ENCODE measurements at places on chromosomes 16 and 17.

DNA sequence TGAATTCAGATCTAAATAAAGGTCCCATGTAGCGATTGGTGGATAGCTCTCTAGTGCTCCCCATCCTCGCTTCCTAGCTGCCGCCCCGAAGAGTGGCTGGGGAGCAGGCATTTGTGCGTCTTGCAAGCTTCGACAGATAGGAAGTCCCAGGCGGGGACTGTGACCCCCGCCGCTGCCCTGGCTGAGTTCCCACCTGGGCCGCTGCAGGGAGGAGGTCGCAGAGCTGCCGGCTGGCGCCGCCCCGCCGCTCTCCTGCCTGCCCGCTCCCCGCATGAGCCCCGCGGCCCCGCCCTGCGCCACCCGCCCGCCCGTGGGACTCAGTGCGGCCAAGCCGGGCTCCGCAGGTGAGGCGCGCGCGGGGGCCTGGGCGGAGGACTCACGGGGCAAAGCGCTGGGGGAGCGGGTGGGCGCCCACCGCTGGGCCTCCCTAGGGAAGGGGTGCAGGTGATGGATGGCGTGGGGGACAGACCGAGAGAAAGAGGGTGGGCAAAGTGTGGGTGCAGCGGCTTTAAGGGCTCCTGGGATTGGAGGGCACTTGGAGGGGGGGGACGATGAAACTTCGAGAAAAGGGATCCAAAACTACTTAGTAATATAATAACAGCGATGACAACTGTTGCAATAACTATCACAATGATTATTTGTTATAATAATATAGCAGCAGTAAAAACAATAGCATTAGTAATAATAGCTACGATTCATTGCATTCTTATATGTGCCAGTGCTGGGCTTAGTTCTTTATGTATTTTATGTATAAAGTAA, at the start of gene OTOA:
TSS of gene OTOA (plus strand) at position 80 of the 759 bp plus-strand sequence. CDS start 14,547 bp downstream, outside the sequence.
- DNase-seq = peak; percentile 34

DNA sequence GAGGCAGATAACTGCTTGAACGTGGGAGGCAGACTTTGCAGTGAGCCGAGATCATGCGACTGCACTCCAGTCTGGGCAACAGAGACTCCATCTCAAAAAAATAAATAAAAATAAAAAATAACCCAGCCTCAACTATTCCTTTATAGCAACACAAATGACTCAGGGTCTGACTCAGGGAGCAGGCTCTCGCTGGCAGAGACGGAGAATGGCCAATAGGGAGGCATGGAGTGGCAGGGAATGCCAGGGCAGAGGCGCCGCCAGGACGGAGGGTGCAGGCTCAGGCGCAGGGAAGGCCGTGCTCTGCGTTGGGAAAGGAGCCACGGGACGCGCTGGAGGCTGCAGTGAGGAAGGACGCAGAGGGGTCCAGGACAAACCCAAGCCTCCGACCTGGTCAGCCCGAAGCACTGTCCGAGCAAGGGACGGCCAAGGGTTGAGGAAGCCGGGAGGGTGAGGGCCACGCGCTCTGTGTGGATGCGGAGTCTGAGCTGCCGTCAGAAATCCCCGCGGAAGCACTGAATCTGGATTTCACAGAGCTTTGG, 40.3 kb downstream of the PKD1 start:
- no peak for DNase-seq

GRCh38 chr17:76353004-76353598, 615 bp downstream of the PRPSAP1 start:
- peak; percentile 16 for DNase-seq

DNA sequence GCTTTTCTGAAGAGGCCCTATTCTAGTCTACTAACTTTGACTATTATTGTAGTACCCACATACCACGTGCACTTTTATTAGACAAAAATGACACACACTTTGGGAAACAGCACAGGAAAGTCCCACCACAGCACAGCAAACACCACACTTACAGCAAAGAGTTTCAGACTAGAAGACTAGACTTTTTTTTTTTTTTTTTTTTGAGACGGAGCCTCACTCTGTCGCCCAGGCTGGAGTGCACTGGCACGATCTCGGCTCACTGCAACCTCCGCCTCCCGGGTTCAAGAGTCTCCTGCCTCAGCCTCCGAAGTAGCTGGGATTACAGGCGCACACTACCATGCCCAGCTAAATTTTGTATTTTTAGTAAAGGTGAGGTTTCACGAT, 20.1 kb downstream of the YWHAE start:
- DNase-seq = no peak

GRCh38 chr17:14107889-14108288, 38.6 kb downstream of the COX10 start:
- DNase-seq = no peak

DNA sequence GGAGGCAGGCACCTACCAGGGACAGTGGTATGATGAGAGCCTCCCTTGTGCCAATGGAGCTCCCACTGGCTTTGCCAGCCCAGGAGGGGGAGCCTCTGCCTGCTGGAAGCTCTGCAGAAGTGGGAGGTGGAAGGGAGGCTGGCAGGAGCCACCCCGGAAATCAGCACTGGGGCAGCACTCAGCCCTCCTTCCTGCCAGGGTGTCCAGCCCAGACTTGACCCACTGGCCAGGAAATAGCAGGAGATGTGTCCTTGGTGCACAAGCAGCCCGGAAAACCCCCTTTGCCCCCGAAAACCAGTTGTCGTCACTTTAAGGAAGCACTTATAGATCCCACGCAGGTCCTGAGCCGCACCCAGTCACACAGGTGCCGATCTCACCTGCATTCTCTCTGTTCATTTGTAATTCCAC, 49.3 kb upstream of the CACNG4 start:
- DNase-seq = no peak

GRCh38 chr16:66220702-66221101, 145.8 kb upstream of the CDH5 start:
- DNase-seq = no peak

GRCh38 chr16:4695473-4696171, 2.3 kb downstream of the NUDT16L1 start:
- no peak for DNase-seq

GRCh38 chr17:72715906-72716572, 376.4 kb downstream of the SLC39A11 start:
- no peak for DNase-seq

- DNase-seq = peak; percentile 93
Observed at GRCh38 chr16:29961479-29962343, at the start of gene TMEM219. Gene TMEM219 (plus strand): TSS chr16:29962079. CDS start chr16:29963144, 1,065 bp downstream.

DNA sequence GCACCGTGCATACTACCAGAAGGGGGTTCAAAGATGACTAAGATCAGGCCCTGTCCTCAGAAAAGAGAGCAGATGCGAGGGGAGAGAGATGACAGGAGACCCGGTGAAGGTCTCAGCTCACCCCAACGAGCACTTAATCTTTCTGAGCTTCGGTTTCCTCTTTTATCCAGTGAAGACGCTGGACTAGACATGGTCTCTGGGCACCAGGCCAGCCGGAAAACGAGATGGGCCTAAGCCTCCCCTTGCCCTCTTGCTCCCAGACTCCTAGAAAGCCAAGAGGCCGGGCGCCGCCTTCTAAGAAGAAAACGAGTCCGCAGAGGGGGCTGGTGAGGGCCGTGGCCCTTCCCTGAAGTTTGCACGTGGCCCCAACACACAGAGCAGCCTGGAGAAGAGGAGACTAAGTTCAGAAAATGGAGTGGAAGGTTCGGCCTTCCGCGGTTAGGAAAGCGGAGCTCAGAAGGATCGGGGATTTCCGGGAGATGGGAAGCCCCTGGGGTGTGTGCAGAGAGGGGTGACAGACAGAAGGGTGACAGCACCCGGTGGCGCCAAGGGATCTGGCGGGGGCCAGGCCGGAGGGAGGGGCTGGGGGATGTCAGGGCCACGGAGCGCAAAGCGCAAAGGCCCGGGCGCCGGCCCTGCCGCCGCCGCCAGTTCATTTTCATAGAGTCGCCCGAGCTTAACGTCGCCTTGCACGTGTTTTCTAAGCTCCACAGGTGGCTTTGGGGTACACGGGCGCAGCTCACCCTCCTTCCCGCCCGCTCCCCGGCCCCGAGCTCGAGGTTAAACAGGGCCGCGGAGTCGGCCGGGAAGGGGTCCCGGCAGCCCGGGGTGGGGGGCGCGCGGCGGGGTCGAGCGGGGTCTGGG, 42.1 kb upstream of the BHLHA9 start:
- DNase-seq = peak; percentile 7

DNA sequence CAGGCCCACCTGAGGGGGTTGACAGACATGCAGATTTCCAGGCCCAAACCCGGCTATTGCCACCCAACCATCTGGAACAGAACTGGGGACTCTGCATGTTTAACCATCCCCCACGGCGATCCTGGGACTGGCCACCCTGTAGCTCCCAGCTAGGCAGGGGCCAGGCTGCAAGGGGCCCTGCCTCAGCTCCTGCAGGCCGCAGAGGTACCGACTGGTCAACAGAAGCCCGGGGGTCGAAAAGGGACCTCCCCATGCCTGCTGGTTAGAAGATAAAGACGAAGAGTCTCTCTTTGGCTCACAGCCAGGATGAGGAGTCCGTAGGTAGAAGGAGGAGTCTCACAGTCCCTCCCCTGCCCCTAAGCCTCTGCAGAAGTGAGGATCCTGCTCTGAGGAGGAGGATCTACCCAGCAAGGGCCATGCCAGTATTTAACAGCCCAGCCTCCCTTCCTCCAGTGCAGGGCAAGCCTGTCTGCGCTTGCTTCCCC, 223.4 kb upstream of the TNRC6C start:
- DNase-seq = no peak

GRCh38 chr16:75841517-75841916, 115.2 kb upstream of the CPHXL start:
- DNase-seq = no peak

- no peak for DNase-seq
Observed at GRCh38 chr17:74244548-74244947, 29.5 kb upstream of the DNAI2 start.

- no peak for DNase-seq
Observed at GRCh38 chr17:77424585-77425344, 284.0 kb downstream of the SEC14L1 start.

DNA sequence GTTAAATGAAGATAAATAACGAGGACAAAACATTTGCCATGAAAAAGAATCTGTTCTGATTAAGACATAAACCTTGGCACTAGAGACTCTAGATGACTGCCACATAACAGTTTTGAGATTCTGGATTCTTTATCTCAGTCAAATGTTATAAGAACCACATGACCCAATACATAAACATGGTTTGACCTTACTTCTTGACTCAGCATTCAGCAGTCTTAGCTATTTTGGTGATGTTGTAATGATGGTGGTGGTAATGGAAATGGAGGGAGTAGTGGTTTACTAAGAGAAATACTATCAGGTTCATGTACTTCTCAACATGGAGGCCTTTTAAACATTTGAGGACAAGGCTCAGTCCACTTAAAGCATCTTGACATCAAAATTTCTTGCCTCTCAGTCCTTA, 925.4 kb downstream of the CDH11 start:
- no peak for DNase-seq

- no peak for DNase-seq
Observed at GRCh38 chr16:15609286-15609649, 33.7 kb downstream of the MARF1 start.

GRCh38 chr16:57146735-57147134, 39.1 kb downstream of the PSME3IP1 start:
- no peak for DNase-seq

DNA sequence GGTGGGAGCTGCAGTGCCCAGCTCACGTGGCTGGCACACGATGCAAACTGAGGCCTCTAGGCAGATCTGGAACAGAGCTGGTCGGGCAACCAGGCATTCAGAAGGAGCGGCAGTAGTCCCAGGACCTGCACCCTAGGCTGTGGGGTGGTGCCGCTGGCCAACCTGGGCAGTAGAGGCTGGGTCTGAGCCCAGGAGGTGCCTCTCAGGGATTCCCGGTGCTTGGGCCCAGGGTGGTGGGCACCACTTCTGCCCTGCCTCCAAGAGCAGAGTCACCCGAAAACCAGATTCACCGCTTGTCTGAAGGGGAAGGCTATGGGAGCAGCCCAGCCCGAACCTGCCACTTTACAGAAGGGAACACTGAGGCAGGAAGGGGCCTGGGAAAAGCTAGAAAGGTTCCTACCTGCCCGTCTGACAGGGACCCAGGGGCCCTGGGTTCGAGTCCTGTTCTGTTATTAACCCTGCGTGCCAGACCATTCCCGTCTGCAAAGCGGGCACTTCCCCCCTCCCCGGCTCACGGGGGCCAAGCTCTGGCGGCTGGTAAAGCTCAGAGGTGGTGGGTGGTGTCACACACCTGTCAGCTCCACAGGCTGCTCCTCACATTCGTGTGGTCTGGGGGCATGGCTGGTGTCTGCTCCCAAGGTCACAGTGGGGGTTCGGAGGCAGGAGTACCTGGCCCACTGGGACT, 16.9 kb downstream of the GLIS2 start:
- no peak for DNase-seq

DNA sequence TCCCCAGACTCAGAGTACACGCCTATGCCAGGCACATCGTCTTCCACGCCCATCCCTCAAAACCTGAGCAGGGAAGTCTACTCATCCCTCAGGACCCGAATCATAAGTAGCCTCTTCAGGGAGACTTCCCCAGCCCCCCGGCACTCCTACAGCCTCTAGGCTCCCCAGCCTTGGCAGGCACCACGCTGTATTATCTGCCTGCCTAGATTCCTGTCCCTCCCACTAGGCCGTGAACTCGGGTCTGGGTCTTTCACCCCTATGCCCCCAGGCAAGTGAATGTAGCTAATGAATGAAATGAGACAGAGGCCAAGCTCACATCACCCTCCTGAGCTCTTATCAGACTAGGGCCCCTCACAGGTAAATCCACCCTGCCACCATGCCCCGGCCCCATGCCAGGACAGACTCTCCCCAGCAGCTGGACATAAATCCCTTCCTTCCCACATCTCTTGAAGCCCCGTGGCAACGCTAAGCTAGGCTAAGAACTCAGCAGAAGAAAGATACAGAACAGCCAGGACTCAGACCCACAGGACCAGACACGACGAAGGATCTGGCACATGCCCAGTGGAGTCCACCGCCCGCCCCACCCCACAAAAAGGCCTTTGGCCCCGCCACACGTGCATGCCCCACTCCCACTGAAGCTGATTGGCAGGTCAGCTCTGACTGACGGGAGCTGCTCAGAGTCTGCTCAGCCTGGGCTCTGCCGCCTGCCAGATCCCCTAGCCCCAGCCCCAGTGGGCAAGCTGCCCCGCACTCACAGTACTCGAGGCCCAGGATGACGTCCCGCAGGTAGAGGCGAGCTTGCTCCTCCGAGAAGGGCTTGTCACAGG, 13.0 kb downstream of the CAMKK1 start:
- no peak for DNase-seq
